ENCODE measurements at places on chromosomes 7 and 10. TPM values are rescaled to one million over a fixed set of nuclear protein-coding genes. Genes with fewer than 3 reads are reported as not detected.

- DNase-seq = no peak
- H3K36me3 ChIP-seq = no peaks in the 10 kb centered on the region
- H3K27ac ChIP-seq = no peak overlapping the region
- no peak overlapping the region for H3K4me3 ChIP-seq
These were observed 1.6 kb upstream of the ADARB2 start for GRCh38 chr10:1738950-1739349.

- H3K36me3 ChIP-seq = no peaks in the 10 kb centered on the region
- peaks cover 12% of the 10 kb centered on the region for H3K4me1 ChIP-seq
- peak; percentile 8 for DNase-seq
- H3K4me3 ChIP-seq = no peak overlapping the region
These were observed 77.8 kb downstream of the TCF7L2 start for GRCh38 chr10:113027574-113028455.

- peaks cover 4% of the 10 kb centered on the region for H3K36me3 ChIP-seq
- no peak overlapping the region for H3K27ac ChIP-seq
- H3K27me3 ChIP-seq = no peaks in the 10 kb centered on the region
- no peak for DNase-seq
These were observed 7.0 kb downstream of the REEP3 start for GRCh38 chr10:63528084-63528744.

Gene FAM13C
- polyA plus RNA-seq = not detected

Gene HOXA9
- polyA plus RNA-seq = 0.55 TPM

- H3K27ac ChIP-seq = no peak overlapping the region
- H3K27me3 ChIP-seq = no peaks in the 10 kb centered on the region
- H3K4me3 ChIP-seq = no peak overlapping the region
- H3K36me3 ChIP-seq = peaks cover 2% of the 10 kb centered on the region
- no peak for DNase-seq
- no peaks in the 10 kb centered on the region for H3K4me1 ChIP-seq
These were observed 85.7 kb downstream of the ANKIB1 start for GRCh38 chr7:92331508-92331907.

GRCh38 chr10:9331583-9332008 lies 1277.1 kb downstream of the GATA3 start:
- H3K36me3 ChIP-seq = no peaks in the 10 kb centered on the region
- H3K27me3 ChIP-seq = peaks cover 4% of the 10 kb centered on the region
- no peaks in the 10 kb centered on the region for H3K4me1 ChIP-seq
- no peak overlapping the region for H3K4me3 ChIP-seq

GRCh38 chr10:45224219-45224841 lies 91.1 kb downstream of the OR13A1 start:
- H3K4me1 ChIP-seq = peaks cover 7% of the 10 kb centered on the region
- H3K27ac ChIP-seq = no peak overlapping the region
- no peak overlapping the region for H3K4me3 ChIP-seq
- H3K36me3 ChIP-seq = no peaks in the 10 kb centered on the region
- H3K27me3 ChIP-seq = no peaks in the 10 kb centered on the region
- DNase-seq = no peak

Gene PLEKHS1
- not detected for polyA plus RNA-seq

Gene TSPAN15
- polyA plus RNA-seq = 0.22 TPM

- H3K4me1 ChIP-seq = peaks cover 24% of the 10 kb centered on the region
- H3K4me3 ChIP-seq = no peak overlapping the region
- no peaks in the 10 kb centered on the region for H3K27me3 ChIP-seq
- H3K27ac ChIP-seq = no peak overlapping the region
- no peaks in the 10 kb centered on the region for H3K36me3 ChIP-seq
These were observed 38.8 kb downstream of the RAMP3 start for GRCh38 chr7:45196374-45196773.

DNA sequence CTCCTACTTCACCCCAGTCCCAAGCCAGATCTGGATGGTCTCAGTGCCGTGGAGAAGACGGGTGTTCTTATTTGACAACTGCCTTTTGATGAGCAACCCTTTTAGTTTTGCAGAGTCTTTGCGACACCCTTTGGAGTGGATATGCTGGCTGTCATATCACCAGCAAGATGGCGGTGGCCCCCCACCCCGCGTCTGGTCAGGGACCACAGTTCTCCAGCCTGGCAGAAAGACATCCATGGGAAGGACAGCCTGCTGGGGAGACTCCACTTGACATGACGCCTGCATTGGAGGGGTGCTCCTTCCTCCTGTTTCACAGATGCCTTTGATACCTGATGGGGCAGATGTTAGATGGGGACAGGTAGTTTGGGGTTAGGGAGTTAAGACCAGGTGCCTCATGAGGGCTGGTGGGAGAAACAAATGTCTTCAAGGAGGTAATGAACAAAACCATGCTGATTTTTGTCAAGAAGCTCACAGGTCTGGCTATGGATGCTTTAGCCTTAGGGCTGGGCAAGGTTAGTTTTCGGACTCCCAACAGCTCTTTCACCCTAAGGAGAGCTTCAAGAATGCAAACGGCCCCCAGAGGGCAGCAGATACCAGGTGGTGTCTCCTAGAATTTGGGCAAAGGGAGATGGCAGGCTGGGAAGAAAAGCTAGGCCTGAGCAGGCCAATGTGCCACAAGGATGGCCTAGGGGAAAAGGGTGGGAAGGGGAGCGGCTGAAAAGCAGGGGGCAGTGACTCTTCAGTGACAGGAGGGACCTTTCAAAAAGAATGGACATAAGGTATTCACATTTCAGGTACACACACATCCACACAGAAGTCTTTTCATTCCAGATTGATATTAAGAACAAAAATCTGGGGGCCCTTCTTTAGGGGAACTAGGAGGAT lies 95.2 kb downstream of the CLEC2L start:
- peak; percentile 24 for DNase-seq
- H3K4me1 ChIP-seq = no peaks in the 10 kb centered on the region
- no peak overlapping the region for H3K27ac ChIP-seq
- H3K4me3 ChIP-seq = no peak overlapping the region
- peaks cover 76% of the 10 kb centered on the region for H3K36me3 ChIP-seq

DNA sequence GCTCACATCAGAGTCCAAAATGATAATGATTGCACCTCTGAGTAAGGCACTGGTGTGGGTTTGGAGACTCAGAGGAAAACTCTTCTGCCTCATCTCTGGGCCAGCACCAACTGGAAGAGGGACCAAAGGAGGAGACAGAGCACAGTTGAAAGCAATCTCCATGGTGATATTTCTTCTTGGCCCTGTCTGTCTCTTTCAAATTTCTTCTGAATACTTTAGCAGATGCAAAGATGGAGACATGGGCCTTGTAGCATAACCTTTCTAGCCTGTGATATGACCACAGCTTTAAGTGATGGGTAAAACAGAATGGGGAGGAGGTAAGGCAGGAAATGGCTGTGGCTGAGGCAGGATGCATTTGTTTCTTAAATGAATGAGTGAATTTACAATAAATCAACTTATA lies 12.2 kb upstream of the GIMAP7 start:
- H3K36me3 ChIP-seq = no peaks in the 10 kb centered on the region
- DNase-seq = no peak
- H3K27me3 ChIP-seq = no peaks in the 10 kb centered on the region
- H3K4me3 ChIP-seq = no peak overlapping the region
- no peak overlapping the region for H3K27ac ChIP-seq

Gene PNLIP
- not detected for polyA plus RNA-seq

DNA sequence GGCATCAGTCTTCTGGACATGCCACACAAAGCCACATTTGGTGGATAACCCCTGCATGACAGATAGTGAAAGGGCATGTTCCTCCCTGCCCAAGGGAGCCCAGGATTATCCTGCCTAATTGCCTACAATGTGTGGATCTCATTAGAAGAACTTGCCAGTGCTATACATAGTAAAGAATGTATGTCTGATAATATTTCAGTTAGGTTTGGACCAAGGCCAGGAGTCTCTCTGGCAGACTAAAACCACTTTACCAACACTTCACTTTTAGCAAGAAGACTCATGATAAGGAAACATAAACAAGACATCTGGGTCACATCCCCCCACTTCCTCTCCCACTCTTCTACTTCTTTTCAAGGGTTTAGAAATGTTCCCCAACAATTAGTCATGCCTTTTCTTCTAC lies 196.7 kb downstream of the MTERF1 start:
- H3K4me1 ChIP-seq = no peaks in the 10 kb centered on the region
- no peaks in the 10 kb centered on the region for H3K36me3 ChIP-seq
- H3K27ac ChIP-seq = no peak overlapping the region
- H3K4me3 ChIP-seq = no peak overlapping the region

Gene TDRD1
- polyA plus RNA-seq = not detected

- no peak overlapping the region for H3K4me3 ChIP-seq
- H3K4me1 ChIP-seq = no peaks in the 10 kb centered on the region
- H3K36me3 ChIP-seq = no peaks in the 10 kb centered on the region
- no peak overlapping the region for H3K27ac ChIP-seq
- no peak for DNase-seq
- H3K27me3 ChIP-seq = no peaks in the 10 kb centered on the region
These were observed 142.4 kb downstream of the AHR start for GRCh38 chr7:17440831-17441230.

Gene STEAP1
- not detected for polyA plus RNA-seq

Gene CFTR
- not detected for polyA plus RNA-seq

Gene TBXAS1
- polyA plus RNA-seq = 298 TPM

- H3K27ac ChIP-seq = no peak overlapping the region
- H3K27me3 ChIP-seq = no peaks in the 10 kb centered on the region
- DNase-seq = no peak
These were observed 265.2 kb upstream of the PHF14 start for GRCh38 chr7:10708447-10708846.

- no peaks in the 10 kb centered on the region for H3K27me3 ChIP-seq
- H3K27ac ChIP-seq = no peak overlapping the region
- no peaks in the 10 kb centered on the region for H3K36me3 ChIP-seq
- H3K4me1 ChIP-seq = peaks cover 19% of the 10 kb centered on the region
- DNase-seq = peak; percentile 66
These were observed 16.2 kb upstream of the NME8 start for GRCh38 chr7:37832194-37832593.

DNA sequence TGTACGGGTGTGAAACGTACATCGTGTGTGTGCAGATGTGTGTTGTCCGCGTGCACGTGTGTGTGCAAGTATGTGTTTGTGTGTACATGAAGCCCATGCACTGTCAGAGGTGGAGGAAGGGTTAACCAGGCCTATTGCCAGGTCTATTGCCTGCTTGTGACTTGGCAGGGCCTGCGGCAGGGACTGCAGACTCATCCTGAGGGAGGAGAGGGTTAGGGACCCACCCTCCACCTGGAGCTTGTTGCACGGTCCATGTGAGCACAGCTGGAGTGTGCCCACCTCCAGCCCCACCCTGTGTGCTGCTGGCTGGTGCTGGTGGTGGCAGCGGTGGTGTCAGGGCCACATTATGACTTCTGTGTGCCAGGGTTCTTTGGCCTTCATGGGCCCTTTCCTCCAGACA lies 7.1 kb upstream of the AQP1 start:
- no peak for DNase-seq
- no peak overlapping the region for H3K27ac ChIP-seq
- H3K4me3 ChIP-seq = no peak overlapping the region
- no peaks in the 10 kb centered on the region for H3K36me3 ChIP-seq

Gene ELAPOR2
- polyA plus RNA-seq = not detected

DNA sequence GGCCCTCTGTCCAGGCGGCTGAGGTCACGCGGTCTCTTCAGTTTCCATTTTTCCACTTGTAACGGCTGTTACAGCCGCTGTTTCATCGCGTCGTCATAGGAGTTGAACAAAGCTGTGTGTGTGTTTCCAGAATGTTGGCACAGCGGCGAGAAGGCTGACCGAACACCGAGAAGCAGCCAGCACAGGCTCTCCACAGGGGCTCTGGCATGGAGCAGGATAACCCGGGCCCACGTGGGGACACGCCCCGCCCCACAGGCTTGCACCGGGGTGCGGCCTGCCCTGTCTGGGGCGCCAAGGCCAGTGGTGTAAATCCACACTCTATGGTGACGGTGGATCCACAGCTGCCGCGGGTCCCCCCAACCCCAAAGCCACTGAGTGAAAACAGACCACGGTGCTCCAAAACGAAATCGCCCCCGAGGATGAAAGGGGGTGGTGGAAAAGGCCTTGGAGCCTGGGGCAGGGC lies 448.2 kb downstream of the DNAJB6 start:
- no peak overlapping the region for H3K27ac ChIP-seq
- H3K4me1 ChIP-seq = no peaks in the 10 kb centered on the region
- no peak overlapping the region for H3K4me3 ChIP-seq
- no peaks in the 10 kb centered on the region for H3K36me3 ChIP-seq

- H3K27ac ChIP-seq = no peak overlapping the region
- no peaks in the 10 kb centered on the region for H3K4me1 ChIP-seq
- no peaks in the 10 kb centered on the region for H3K27me3 ChIP-seq
- H3K36me3 ChIP-seq = no peaks in the 10 kb centered on the region
- DNase-seq = no peak
These were observed 23.4 kb upstream of the FIGNL1 start for GRCh38 chr7:50473531-50473930.

Gene ERVW-1
- polyA plus RNA-seq = not detected

GRCh38 chr10:114305521-114305925 lies 66.5 kb downstream of the VWA2 start:
- no peaks in the 10 kb centered on the region for H3K36me3 ChIP-seq
- DNase-seq = no peak
- H3K27ac ChIP-seq = no peak overlapping the region
- no peak overlapping the region for H3K4me3 ChIP-seq
- no peaks in the 10 kb centered on the region for H3K27me3 ChIP-seq

GRCh38 chr10:210297-210696 lies 75.0 kb downstream of the ZMYND11 start:
- no peaks in the 10 kb centered on the region for H3K27me3 ChIP-seq
- H3K36me3 ChIP-seq = no peaks in the 10 kb centered on the region
- H3K4me3 ChIP-seq = no peak overlapping the region
- no peaks in the 10 kb centered on the region for H3K4me1 ChIP-seq
- H3K27ac ChIP-seq = no peak overlapping the region
- DNase-seq = no peak

- H3K4me3 ChIP-seq = no peak overlapping the region
- no peak overlapping the region for H3K27ac ChIP-seq
- no peaks in the 10 kb centered on the region for H3K27me3 ChIP-seq
- no peaks in the 10 kb centered on the region for H3K36me3 ChIP-seq
- DNase-seq = no peak
These were observed 118.2 kb downstream of the CACNA2D1 start for GRCh38 chr7:82325416-82325815.

Gene ELFN1
- not detected for polyA plus RNA-seq

Gene MRM2
- 32.5 TPM for polyA plus RNA-seq

Gene C10orf62
- polyA plus RNA-seq = not detected

- no peaks in the 10 kb centered on the region for H3K27me3 ChIP-seq
- H3K4me1 ChIP-seq = no peaks in the 10 kb centered on the region
- no peak overlapping the region for H3K27ac ChIP-seq
- no peak for DNase-seq
- no peaks in the 10 kb centered on the region for H3K36me3 ChIP-seq
These were observed 66.9 kb upstream of the FHIP2A start for GRCh38 chr10:114754445-114755320.

DNA sequence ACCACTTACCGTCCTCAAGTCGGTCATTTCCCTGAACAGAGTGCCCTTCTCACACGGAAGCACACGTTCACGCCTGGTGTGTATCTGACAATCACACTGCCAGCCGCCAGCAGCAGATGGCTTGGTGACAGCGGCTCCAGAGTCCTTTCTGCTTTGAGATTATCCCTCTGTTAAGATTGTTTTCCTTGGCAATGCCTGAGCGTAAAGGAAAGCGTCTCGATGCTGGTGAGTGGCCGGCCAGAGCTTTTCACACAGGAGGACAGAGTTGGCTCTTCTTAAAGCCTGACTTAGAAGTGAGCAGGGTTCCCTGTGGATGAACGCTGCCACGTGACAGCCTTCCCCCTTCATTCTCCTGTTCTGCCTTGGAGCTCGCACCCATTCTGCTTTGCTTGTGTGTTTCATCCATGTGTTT lies 22.1 kb upstream of the PRKAR1B start:
- H3K4me3 ChIP-seq = no peak overlapping the region
- no peaks in the 10 kb centered on the region for H3K4me1 ChIP-seq
- no peaks in the 10 kb centered on the region for H3K27me3 ChIP-seq
- no peak overlapping the region for H3K27ac ChIP-seq
- H3K36me3 ChIP-seq = peaks cover 2% of the 10 kb centered on the region
- no peak for DNase-seq

Gene CCL26
- not detected for polyA plus RNA-seq

Gene CALCR
- not detected for polyA plus RNA-seq

Gene PTPRN2
- 0.25 TPM for polyA plus RNA-seq
